CD4-positive, alpha-beta T cell treated with Interleukin-17A for 4 hours (primary cell): ENCODE measurements at places on chromosomes 2 and 18.

- DNase-seq, result no peak
These were observed 242.8 kb downstream of the GLI2 start for GRCh38 chr2:120978359-120979050.

- peak; percentile 84 for DNase-seq
These were observed 7.4 kb downstream of the CTDSP1 start for GRCh38 chr2:218406949-218407618.

- DNase-seq, result no peak
These were observed 111.1 kb downstream of the KLHL14 start for GRCh38 chr18:32661486-32662299.

DNA sequence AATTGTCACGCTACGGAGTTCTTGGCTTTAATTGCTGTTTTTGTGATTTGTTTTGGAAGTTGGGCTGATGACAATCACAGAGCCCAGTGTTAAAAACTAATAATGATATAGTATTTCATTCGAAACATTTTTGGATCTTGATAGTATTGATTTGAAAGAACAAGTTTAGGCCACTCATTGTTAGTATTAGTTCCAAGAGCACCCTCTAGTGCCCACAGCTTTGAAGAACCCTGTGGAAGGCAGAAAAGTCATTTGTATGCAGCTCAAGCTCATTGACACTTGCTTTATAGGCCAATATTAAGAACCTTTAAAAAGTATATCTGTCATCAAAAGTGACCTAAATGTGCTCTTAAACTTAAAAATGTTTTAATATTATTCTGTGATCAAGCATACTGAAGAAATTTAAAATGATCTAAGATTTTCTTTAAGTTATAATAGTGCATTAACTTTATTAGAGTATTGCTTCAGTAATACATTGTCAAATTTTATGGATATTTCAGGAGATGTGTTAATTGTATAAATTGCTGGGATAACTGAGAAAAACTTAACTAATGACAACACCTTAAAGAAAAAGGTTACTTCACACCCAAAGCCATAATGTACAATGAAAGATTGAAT lies 191.0 kb downstream of the GRB14 start:
- no peak for DNase-seq

DNA sequence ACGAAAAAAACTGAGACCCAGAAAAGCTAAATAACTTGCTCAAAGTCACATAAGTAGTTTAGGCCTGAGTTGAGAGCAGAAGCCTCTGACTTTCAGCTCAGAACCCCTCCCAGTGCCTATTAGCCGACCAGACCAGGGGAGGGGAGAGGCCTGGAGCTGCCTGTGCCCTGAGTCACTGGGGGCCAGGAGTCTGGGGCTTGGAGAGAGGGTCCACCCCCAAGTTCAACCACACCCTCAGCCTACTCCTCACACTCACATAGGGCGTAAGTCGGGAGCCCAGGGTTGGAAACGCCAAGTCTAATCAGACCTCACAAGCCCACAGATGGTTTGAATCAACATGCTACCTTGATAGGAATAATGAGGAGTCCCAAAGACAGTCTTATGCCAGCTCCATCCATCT lies 12.6 kb upstream of the PKDCC start:
- DNase-seq, result no peak

DNA sequence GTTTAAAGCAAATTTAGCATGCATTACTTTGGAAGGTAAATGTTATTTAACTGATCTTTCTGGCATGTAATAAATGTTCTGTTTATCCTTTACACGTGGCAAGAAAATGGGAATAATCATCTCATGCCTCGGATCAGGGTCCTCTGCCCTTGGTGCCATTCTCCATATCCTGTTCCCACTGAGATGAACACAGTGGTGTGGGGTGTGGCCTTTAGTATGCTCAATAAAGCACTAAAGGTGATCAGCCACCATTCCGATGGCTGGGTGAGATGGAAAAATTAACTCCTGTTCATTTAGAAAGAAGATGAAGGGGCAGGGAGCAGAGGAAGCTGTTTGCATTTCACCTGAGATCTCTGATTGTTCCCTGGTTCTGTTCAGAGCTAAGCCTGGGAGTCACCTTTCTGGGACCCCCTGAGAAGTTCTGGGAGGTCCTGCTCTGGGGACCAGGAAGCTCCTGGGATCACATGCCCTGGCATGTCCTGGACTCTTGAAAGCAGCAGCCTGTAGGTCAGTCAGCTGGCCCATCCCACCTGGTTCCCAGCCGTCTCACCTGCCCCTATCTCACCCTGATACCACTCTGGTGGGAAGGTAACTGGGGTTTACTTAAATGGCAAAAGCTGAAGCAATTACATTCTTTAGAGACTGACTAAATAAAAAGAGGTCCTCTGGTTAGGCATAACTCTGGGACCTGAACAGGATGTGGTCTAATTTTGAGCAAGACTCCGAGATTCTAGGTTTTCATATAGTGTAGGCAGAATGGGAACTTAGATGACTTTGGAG lies 288.9 kb upstream of the EPAS1 start:
- DNase-seq, result no peak
